ENCODE measurements at places on chromosomes 3 and 15.

DNA sequence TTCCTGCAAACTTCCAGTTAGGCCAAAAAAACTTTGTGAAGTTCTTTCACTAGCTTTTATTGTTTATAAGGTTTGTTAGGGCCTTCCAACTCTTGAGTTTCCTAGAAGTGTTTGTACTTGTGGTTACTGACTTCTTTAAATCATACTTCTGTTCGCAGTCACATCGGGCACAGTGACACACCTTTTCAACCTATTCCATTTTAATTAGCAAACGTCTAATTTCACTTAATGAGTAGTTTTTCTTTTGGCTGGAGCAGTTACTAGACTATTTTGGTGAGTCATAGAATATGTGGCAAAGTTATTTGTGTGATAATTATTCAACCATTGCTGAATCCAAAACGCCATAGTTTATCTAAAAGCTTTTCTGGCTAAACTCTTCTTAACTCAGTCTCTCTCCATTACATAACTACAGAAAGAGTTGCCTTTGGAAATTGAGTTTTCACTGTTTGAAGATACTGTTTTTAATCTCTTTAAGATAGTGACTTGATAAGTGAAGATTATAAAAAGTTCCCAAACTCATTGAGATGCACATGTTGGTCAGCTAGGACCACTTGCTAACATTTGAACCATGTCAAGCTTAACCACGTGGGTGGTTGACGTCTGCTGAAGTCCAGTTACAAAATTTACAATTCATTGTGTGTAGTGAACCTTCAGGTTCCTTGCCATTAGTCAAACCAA, 21.5 kb downstream of the CNOT10 start:
- H3K27ac ChIP-seq = no peak overlapping the region
- no peak overlapping the region for H3K4me3 ChIP-seq
- no peaks in the 10 kb centered on the region for H3K36me3 ChIP-seq
- H3K27me3 ChIP-seq = no peaks in the 10 kb centered on the region

DNA sequence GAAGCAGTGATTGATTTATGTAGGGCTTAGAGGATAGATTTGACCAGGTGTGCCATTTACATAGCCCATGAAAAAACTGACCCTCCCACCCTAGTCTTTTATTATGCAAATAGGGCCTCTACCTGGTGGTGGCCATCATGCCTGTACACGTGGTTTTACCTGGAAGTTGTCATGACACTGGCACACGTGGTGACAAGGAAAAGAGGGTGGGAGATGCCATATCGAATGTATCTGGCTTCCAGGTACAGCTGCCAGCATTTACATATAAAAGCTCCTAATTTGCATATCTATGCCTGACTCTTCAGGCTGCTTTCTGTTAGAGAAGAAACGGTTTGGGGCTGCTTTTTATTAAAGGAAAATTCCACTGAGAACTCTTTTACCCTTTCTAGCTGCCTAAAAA, 35.0 kb upstream of the DNAJC13 start:
- H3K4me1 ChIP-seq = no peaks in the 10 kb centered on the region
- H3K27ac ChIP-seq = no peak overlapping the region
- DNase-seq = no peak
- H3K36me3 ChIP-seq = no peaks in the 10 kb centered on the region

DNA sequence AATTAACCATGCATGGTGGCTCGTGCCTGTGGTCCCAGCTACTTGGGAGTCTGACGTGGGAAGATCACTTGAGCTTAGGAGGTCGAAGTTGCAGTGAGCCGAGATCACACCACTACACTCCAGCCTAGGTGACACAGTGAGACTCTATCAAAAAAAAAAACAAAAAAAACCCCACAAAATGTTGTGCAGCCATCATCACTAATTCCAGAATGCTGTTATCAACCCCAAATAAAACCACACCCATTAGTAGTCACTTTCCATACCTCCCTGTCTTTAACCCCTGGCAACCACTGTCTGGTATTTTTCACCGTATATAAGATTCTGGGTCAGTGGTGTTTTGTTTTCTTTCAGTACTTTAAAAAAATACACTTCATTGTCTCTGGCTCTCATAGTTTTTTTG, 16.6 kb downstream of the HMCES start:
- H3K4me1 ChIP-seq = no peaks in the 10 kb centered on the region
- H3K27me3 ChIP-seq = no peaks in the 10 kb centered on the region
- no peaks in the 10 kb centered on the region for H3K36me3 ChIP-seq
- DNase-seq = no peak
- no peak overlapping the region for H3K27ac ChIP-seq

DNA sequence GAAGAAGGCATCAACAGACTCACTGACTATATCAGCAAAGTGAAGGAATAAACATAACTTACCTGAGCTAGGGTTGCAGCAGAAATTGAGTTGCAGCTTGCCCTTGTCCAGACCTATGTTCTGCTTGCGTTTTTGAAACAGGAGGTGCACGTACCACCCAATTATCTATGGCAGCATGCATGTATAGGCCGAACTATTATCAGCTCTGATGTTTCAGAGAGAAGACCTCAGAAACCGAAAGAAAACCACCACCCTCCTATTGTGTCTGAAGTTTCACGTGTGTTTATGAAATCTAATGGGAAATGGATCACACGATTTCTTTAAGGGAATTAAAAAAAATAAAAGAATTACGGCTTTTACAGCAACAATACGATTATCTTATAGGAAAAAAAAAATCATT, 17.8 kb downstream of the LMOD3 start:
- H3K27me3 ChIP-seq = no peaks in the 10 kb centered on the region
- no peaks in the 10 kb centered on the region for H3K4me1 ChIP-seq
- H3K36me3 ChIP-seq = no peaks in the 10 kb centered on the region

DNA sequence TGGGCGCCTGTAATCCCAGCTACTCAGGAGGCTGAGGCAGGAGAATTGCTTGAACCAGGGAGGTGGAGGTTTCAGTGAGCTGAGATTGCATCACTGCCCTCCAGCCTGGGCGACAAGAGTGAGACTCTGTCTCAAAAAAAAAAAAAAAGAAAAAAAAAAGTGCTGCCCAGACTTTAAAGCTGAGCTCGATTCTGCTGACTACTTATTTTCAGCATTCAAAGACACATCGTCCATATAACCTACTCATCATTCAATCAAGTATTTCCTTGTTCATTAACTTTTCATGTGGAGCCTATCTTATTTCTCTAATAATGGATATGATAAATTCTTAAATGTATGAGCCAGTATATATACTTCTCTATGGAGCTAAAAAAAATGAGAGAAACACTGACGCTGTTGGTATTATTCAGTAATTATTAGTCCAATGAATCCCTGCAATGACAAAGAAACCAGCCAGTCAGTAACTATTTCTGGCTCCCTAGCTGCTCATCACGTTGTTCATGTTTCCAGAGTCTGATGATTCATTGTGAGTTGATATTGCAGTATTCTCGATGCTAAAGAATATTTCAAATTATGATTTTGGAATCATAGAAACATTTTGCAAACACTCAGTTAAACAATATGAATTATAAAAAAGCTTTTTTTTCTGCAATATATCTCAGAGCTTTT, 111.9 kb downstream of the RAP2B start:
- no peaks in the 10 kb centered on the region for H3K27me3 ChIP-seq
- no peak overlapping the region for H3K27ac ChIP-seq
- no peak for DNase-seq

DNA sequence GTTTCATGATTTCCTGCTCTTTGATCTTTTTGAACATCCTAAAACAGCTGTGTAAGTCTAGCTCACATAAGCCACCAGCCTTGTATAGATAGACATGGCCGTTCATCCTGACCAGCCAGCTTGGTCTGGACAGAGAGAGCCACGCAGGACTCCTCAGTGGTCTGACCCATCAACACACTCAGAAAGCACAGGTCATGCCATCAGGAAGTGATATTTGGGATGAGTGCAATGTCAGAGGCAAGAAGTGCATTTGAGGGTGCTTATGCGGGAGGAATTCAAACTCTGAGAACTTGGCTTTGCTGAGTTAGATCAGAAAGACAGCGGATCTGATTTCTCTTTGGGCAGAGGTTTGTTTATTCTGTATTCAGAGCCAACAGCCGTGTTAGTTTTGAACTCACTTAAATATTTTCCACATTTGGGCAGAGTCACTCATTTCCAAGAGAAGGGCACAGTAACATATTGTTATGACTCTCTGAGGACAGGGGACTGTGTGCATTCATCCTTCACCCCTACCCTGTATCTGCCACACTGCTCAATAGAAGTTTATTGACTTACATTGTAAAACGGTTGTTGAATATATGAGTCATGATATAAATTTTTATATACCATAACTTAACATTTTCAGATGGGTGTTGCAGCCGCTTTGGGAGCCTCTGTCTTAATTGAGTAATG, 225.3 kb upstream of the LYSMD4 start:
- H3K4me1 ChIP-seq = no peaks in the 10 kb centered on the region
- no peak overlapping the region for H3K27ac ChIP-seq
- H3K27me3 ChIP-seq = peaks cover 11% of the 10 kb centered on the region
- no peaks in the 10 kb centered on the region for H3K36me3 ChIP-seq
- no peak overlapping the region for H3K4me3 ChIP-seq

DNA sequence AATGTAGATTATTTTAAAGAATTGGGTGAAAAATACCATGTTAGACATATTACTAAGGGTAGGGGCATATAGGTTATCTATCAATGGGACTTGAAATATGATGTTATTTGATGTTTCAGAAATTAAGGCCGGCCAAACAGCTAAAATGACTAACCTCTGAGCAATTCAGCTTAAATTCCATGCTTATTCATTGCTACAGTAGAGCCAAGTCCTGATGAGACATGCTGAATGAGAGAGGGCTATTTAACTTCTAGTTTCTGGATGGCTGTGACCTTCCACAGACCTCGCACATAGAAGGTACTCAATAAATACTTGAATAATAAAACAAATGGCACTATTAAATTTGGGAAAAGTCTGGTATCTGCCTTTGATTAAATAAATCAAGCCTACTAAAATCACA, 175.6 kb upstream of the WNT5A start:
- no peak for DNase-seq
- H3K27me3 ChIP-seq = no peaks in the 10 kb centered on the region
- H3K27ac ChIP-seq = no peak overlapping the region
- H3K36me3 ChIP-seq = no peaks in the 10 kb centered on the region
- H3K4me1 ChIP-seq = no peaks in the 10 kb centered on the region

DNA sequence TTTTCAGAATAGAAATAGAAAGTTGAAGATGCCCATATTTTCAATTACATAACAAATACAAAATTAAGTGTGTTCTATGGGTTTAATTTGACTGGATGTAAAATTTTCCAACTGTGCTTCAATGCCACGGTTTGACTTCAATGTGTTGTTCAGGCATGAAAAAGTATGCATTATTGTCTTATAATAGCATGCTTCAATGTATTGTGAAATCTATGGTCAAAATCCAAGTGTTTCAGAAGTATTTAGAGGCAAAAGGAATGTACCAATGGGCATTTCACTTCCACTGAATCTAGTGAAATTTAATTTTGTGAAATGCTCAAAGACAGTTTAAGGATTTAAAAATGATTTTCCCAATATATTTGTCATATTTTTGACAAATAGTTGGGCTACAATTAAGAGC, 16.0 kb downstream of the NEK10 start:
- H3K27me3 ChIP-seq = no peaks in the 10 kb centered on the region
- peaks cover under 1% of the 10 kb centered on the region for H3K4me1 ChIP-seq
- H3K36me3 ChIP-seq = no peaks in the 10 kb centered on the region
- no peak for DNase-seq
- no peak overlapping the region for H3K27ac ChIP-seq
